G401 (cell line): ENCODE measurements at places on chromosomes 7 and 10.

DNA sequence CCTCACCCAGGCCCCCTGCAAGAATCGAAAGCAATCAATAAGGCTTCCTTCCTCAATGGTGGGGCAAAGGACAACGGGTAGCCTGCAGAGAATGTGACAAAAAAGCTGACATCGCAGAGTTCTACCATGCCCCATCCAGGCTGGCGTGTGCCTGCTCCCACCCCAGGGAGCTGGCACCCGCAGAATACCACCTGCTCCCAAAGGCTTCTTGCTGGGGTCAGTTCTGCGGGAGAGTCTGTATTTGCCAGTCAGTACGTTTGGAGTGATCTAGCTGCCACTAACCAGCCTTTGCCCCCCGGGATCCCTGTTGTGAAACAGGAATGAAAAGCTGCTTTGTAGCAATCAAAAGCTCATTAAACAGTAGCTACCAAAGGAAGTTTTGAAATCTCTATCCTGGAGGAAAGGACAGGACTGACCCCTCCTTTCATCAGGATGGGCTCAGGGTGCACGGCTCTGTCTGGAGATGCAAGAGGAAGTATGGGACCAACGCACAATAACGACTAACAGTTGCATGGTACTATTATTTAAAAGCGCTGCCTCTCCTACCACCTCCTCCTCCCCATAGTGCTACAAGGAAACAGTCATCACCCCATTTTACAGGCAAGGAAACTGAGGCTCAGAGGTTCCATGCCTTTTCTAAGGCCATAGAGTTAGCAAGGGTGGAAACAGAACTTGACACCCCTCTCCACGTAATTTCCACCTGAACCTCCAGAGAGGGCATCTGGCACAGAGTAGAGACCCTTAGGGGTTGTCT is 67.0 kb downstream of the FGFR2 start:
- DNase-seq, result peak; percentile 21

GRCh38 chr10:116848032-116848943 is 1.0 kb upstream of the ENO4 start:
- DNase-seq, result peak; percentile 38

GRCh38 chr10:86523348-86523747 is 1.8 kb upstream of the WAPL start:
- DNase-seq, result peak; percentile 67

DNA sequence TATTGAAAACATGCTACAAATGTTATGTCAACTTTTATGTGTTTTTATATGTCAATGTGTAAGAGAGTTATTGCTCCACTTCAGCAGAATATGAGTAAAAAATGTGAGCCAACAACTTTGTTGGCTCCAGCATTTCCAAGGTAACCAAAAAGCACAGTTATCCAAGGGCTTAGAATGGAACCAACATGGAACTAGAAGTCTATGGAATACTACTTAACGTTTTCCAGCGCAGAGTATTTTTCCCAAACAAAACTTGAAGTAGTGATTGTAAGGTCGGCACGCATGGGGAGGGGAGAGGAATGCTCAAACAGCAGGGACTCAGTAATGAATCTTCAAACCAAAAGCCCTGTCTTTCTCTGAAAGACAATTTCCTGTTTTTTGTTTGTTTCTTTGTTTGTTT is 45.0 kb upstream of the TSPAN13 start:
- DNase-seq, result no peak

- no peak for DNase-seq
Measured at GRCh38 chr7:88495881-88496725, 189.4 kb upstream of the STEAP4 start.

- no peak for DNase-seq
Measured at GRCh38 chr10:130003787-130004613, 39.9 kb upstream of the EBF3 start.

DNA sequence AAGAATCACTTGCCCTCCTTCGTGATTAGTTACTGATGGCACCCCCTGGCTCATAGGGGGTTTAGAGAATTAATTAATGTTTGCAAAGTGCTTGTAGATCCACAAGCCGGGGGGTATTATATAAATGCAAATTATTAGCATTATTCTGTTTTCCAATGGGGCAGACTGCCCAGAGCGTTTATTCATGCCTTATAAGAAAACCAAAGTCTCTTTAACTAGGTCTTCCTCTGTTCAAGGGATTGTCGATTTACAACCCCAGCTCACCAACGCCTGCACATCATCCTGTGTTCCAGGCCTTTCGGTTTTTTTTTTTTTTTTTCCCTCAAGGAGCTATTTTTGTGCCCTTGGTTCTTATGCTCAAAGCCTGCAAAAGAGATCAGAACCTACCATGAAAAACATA is 630.7 kb downstream of the PARD3 start:
- no peak for DNase-seq

DNA sequence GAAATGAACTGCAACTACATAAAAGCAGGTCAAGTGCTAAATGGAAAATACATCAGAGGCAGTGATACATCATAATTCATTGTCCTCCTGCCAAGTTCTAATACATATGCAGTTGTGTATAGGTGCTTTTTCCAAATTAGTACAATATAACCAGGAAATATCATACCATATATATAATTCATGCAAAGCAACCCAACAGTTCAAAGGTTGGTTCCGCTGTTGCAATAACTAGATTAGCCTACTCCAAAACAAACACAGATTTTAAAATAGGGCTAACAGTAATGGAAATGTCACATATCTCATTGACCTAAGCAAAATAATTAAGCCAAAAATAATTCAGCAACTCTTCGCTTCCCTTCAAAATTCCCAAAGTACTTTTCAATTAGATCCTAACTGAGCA is 88.9 kb upstream of the NEBL start:
- DNase-seq, result no peak

GRCh38 chr10:86538547-86538946 is 17.0 kb upstream of the WAPL start:
- no peak for DNase-seq

DNA sequence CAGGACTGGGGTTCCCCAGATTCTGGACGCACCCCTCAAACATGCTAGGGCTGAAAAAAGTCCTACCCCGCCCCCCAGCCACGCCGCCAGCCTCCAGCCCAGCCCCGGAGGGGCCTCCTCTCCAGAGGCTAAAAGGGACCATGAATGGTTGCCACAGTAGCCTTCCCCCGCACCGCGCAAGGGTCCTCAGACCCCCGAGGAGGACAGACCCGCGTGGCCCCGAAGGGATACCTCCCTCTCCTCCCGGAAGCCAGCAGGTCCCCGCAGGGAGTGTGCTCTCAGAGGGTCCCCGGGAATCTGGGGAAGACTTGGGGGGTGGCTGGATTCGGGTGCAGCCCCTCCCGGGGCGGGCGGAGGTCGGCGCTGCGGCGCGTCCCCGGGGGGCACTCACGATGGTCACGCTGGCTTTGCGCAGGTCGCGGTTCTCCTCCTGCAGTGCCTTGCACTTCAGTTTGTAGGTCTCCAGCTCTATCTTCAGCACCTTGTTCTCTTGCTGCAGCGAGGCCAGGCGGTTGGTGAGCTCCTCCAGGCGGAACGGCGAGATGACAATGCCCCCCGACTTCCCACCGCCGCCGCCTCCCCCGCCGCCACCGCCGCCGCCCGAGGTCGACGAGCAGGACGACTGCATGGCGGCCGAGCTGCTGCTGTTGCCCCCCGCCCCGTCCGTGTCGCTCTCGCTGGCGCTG is 482 bp downstream of the CCDC6 start:
- no peak for DNase-seq

GRCh38 chr10:68895041-68895440 is 6.1 kb upstream of the DDX50 start:
- DNase-seq, result no peak

- DNase-seq, result no peak
Measured at GRCh38 chr7:39202041-39202440, 224.3 kb downstream of the POU6F2 start.

- DNase-seq, result no peak
Measured at GRCh38 chr10:2556883-2557282, 510.5 kb upstream of the PFKP start.

GRCh38 chr7:45874408-45875131 is 1.7 kb upstream of the CCDC201 start:
- no peak for DNase-seq

GRCh38 chr7:87474533-87475358 is 734 bp downstream of the ABCB4 start:
- peak; percentile 6 for DNase-seq

GRCh38 chr7:65441010-65441409 is 67.4 kb downstream of the ZNF92 start:
- DNase-seq, result no peak
